Activated CD4-positive, alpha-beta T cell treated with anti-CD3 and anti-CD28 coated beads, Interleukin-2, amount 50 U/mL, for 24 hours (primary cell): ENCODE measurements at places on chromosomes 3 and 15.
A peak's percentile ranks its signal among the peaks of the same experiment; 100 is the strongest.

DNA sequence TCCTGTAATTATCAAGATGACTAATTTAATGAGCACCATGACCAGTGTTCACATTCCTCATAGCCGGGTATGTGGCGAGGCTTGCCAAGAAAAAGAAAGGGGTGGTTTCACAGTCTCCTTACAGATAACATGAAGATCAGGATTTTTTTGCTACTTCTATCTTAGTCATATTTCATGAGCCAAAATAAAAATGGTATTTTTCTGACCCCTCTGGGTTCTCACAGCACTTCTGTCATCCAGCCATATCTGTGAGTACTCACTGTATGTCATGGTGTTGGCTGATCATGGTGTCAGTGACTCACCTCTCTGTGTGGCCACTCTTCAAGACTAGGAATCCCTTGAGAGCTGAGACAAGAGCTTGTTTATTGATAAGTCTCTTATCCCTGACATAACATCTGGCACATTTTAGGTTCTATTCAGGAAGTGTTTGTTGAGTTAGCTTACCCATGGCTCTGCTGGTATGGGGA lies 130.5 kb upstream of the LMCD1 start:
- no peak for DNase-seq

DNA sequence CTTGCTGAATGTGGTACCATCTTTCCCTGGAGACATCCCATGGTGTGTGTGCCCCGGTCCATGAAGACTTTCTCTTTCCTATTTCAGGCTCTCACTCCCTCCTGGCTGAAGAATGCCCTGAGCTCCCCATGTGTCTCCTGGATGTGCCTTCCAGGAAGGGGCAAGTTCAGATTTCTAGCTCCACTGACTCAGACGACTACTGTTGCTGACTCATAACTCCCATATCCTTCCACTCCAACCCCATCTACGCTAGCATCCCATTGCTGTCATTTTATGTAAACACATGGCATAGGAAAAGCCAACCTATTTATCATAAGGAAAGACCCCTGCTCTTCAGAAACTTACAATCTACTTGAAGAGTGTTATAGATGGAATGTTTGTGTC lies 95.0 kb downstream of the ADCY5 start:
- DNase-seq = no peak

DNA sequence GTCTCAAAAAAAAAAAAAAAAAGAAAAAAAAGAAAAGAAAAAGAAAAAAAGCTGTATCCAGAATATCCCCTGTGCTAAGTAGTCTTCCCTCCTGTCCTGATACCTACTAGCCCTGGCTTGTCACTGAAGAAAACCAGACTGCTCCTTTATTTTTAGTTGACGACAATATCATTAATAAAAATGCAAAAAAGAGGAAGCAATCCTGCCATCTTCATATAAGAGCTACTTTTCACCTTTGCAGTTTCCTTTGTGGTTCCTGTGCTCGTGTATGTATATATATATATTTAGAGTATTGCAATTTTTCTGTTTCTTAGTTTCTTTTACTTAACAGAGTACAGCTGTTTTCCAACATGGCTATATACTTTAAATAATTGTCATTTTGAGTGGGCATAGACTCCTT lies 13.6 kb downstream of the C3orf20 start:
- DNase-seq = no peak

- no peak for DNase-seq
Measured at GRCh38 chr3:157667493-157667892, 164.3 kb upstream of the VEPH1 start.

DNA sequence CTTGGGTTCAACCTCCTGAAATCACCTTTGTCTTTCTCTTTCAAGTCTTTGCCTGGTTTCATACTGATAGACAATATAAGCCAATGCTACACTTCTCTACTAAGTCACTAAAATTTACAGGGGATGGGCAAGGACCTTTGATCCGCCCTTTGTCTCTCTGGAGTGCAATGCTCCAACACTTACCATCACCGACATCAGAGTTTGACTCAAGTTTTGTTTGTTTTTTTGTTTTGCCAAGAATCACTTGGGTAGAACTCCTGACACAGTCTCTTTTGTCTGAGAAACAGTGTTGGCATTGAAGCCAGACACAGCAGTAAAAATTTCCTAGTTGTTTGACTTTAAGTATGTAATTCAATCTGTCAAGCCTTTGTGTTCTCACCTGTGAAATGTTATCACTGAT lies 29.3 kb downstream of the NFKBIZ start:
- DNase-seq = no peak

GRCh38 chr3:24149032-24149431 lies 203.9 kb downstream of the NR1D2 start:
- no peak for DNase-seq

- no peak for DNase-seq
Measured at GRCh38 chr3:147008886-147009285, 397.5 kb downstream of the ZIC4 start.

DNA sequence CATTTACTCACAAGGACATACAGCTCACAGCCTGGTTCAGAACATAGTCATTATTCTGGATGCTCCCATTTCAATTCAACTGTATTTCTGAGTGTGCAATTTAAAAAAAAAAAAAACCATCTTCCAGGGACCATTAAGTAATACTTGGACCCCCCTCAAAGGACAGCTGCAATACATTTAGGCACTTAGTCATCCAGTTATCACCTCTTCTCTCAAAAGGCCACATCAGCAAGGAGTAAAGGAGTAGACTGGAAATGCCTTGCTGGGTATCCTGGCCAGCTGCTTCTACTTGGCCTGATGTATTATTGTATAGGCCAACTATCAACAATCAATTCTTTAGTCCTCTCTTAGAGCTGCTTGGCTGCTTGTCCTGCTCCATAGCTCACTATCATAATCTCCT lies 211.4 kb upstream of the SETMAR start:
- no peak for DNase-seq

- no peak for DNase-seq
Measured at GRCh38 chr15:82812994-82813393, 3.6 kb downstream of the WHAMM start.

DNA sequence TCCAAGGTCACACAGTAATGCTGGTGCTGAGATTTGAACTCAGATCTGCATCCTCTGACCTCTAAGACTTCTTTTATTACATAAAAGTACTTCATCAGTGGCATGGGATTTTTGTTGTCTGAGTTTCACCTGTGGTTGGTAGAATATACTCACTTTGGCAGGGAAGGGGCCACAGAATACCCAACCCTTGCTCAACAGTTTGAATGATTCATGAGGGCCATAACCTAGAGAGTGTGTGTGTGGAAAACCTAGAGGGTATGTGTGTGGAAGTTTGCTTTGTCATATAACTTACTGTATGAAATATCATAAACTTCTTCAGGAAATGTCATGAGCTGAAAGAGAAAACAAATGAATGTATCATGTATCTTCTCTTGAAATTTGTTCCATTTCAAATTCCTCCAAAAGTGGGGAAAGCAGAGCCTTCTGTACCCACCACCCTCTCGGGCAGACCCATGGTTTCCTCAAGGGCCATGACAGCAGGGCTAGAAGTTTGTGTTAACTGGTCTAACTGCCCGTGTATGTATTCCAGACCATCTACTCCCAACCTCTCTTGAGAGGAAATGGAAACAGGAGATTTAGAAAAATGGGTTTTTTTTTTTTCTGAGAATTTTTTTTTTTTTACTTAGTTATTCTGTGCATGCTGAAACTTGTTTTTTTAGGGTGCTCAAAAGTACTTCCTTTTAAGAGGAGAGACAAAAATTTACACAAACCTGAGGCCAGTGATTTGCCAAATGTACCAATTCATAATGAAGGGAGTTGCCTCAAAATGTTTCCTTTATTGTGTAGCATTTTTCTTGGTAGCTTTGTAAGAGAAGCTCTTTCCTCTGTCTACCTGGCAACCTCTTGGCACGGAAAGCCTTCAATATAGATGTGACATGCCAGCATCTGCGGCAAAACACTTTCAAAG lies 127.0 kb downstream of the TPRG1 start:
- peak; percentile 26 for DNase-seq

- no peak for DNase-seq
Measured at GRCh38 chr15:25051399-25052154, 96.8 kb downstream of the SNRPN start.

- no peak for DNase-seq
Measured at GRCh38 chr15:96390986-96391385, 60.5 kb downstream of the NR2F2 start.

DNA sequence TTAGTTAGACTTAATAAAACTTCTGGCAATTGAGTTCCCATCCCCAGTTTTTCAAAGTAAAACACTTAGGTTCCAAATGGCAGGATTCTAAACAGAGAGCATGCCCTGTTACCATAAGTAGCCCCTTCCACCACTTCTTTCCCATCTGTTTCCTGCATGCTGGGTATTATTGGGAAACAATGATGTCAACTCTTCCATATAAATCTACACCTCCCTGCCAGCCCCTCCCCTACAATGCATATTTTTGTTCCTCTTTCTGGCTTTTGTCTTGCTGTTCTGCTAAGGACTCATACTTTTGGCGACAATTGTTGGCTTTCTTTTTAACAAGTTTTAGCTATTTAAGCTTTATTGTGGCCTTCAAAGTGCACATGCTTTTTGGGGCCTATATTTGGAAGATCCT lies 11.1 kb downstream of the ARHGAP31 start:
- DNase-seq = no peak

DNA sequence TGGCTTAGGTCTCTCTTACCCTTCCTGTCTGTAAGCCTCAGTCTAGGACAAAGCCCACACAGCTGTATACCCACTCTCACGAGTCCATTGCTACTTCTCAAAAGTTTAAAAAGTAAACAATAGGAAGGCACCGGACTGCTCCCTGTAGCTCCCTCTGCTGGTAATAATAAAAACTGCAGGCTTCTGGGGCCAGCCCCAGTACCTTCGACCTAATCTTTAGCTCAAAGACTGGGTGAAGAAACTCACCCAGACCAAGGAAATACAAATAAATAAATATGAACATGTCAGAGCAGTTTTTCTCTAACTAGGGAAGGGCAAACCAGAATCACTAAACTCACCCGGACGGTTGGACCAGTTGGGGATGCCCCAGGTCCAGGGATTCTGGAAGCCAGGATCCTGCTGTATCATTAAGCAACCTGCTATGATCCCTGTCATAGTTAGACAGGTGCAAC lies 5.0 kb downstream of the FAM219B start:
- peak; percentile 40 for DNase-seq

DNA sequence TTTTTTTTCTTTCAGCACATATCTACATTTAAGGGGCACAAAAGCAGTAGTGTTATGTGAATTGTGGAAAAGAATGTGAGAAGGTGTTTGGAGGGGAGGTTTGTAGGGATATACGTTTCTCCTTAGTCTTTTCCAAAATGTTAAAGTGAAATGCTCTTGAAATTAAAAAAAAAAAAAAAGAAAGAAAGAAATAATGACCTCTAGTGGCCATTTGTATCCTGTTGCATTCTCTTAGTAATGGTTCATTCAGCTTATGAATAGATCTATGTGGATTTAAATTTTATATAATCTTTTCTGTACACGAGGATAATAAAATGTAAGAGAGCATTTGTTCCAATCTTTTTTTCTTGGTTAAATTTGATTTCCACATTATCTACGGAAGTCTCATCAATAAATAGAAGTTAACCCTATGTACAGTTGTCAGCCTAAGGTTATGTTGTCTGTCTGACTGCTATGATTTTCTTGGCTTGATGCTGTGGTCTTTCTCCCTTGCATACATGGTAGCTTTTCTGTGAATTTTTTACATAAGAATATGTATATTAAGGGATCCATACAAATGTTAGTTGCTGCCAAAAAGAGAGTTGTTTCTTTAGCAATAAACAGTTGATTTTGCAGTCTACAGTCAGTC lies 1.7 kb downstream of the P2RY13 start:
- no peak for DNase-seq

DNA sequence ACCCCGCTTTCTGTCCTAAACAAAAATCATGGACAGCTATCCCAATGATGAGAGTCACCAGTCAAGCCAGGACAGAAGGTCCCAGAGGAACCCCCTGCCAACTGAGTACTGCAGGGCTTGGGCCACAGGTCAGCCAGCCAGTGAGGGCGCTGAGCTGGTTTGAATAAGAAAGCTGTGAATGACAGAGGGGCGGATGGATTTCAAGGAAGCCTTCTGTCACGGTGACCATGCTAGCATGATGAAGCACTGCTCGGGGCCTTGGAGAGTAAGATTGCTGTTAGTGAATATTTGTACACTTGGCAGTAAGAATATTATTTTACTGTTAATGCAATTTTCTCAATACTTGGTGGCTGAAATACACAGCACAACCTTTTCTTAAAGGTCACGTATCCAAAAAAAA lies 734.0 kb upstream of the NR2F2 start:
- DNase-seq = no peak

GRCh38 chr3:181941250-181941649 lies 229.5 kb downstream of the SOX2 start:
- no peak for DNase-seq

GRCh38 chr15:62626903-62627302 lies 415.6 kb upstream of the TPM1 start:
- no peak for DNase-seq

- DNase-seq = no peak
Measured at GRCh38 chr3:124916837-124917409, 17.6 kb downstream of the MUC13 start.
